ENCODE measurements at places on chromosomes 1 and 21. TPM values are rescaled to one million over a fixed set of nuclear protein-coding genes. Genes with fewer than 3 reads are reported as not detected.

Gene CFHR3
- not detected for total RNA-seq

Gene TMEM81
- total RNA-seq, result 0.73 TPM

Gene SDC3
- 172 TPM for total RNA-seq

Gene BNIPL
- 0.12 TPM for total RNA-seq

Gene ADGRB2
- 4.6 TPM for total RNA-seq

Gene PYHIN1
- not detected for total RNA-seq

Gene MIXL1
- not detected for total RNA-seq

Gene TSPAN2
- total RNA-seq, result not detected

Gene TMEM269
- total RNA-seq, result under 0.01 TPM

Gene HSPA6
- total RNA-seq, result not detected

Gene SELP
- not detected for total RNA-seq

Data from hair follicle dermal papilla cell (primary cell).